Activated T-cell treated with anti-CD3 and anti-CD28 coated beads, Interleukin-2, amount 50 U/mL, for 24 hours (primary cell): ENCODE measurements at places on chromosomes 7 and 10.

GRCh38 chr7:54882694-54883093 is 123.7 kb upstream of the SEC61G start:
- no peak for DNase-seq

DNA sequence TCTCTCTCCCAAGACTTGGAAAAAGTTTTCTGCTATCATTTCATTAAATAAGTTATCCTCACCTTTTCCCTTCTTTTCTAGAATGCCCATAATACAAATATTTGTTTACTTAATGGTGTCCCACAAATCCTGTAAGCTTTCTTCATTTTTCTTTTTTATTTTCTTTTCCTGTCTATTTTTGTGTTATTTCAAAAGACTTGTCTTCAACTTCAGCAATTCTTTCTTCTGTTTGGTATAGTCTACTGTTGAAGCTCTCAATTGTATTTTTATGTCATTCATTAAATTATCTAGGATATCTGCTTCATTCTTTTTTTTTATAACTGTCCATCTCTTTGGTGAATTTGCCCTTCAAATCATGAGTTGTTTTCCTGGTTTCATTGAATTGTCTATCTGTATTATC is 25.1 kb upstream of the PLA2G12B start:
- no peak for DNase-seq

GRCh38 chr10:47255033-47255813 is 44.8 kb upstream of the GDF10 start:
- DNase-seq = no peak

DNA sequence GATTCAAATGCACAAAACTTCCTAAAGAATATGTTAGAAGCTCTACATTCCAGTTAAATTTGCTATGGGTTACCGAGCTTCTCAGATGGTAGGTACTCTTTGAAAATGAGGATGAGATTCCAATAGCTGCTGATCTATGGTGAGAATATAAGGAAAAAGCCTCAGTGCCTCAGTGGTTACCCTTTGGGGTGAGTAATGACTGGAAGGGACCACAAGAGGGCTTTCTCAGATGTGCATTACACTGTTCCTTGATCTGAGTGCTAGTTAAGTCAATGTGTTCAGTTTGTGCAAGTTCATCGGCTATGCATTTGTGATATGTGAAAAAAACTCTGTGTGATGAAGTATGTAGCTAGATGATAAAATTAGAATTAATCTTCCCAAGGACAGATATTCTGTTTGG is 3.5 kb downstream of the NRCAM start:
- no peak for DNase-seq

DNA sequence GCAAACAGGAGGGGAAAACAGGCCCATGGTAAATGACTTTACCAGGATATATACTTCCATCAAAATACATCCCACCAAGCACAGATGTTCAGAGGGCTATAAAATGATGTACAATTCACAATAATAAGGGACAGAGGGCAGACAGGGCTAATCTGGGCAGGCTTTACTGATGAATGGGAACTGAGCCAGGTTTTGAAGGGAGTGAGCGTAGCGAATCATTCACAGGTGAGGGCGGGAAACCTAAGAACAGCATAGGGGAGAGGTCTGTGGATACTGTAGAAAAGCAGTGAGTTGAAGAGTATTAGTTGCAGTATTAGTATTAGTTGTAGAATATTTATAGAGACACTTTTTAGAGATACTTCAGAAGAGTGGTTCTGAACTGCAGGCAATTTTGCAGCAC is 180.8 kb downstream of the JAZF1 start:
- no peak for DNase-seq

DNA sequence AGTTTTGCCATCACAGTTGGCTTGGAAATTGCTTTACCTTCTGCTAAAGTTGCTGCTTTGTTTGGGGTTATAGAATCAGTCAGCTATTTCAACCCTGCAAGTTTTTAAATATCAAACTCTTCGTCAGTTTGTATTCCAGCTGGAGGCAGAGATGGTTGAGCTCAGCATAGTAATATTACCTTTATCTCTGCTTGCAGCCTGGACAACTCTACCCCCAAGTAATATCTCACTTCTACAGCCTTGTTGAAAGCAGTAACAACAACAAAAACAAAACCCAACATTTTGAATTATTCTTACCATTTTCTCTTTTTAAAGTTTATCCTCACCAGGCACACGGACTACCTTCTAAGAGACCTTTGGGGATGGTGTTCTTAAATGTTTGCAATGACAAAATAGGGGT is 239.1 kb upstream of the PHF14 start:
- DNase-seq = no peak

GRCh38 chr10:130495891-130496636 is 359.9 kb downstream of the GLRX3 start:
- no peak for DNase-seq

- no peak for DNase-seq
These were observed 69.3 kb upstream of the PHYHIPL start for GRCh38 chr10:59107147-59107546.

GRCh38 chr7:23165316-23165715 is 16.5 kb upstream of the NUP42 start:
- no peak for DNase-seq

DNA sequence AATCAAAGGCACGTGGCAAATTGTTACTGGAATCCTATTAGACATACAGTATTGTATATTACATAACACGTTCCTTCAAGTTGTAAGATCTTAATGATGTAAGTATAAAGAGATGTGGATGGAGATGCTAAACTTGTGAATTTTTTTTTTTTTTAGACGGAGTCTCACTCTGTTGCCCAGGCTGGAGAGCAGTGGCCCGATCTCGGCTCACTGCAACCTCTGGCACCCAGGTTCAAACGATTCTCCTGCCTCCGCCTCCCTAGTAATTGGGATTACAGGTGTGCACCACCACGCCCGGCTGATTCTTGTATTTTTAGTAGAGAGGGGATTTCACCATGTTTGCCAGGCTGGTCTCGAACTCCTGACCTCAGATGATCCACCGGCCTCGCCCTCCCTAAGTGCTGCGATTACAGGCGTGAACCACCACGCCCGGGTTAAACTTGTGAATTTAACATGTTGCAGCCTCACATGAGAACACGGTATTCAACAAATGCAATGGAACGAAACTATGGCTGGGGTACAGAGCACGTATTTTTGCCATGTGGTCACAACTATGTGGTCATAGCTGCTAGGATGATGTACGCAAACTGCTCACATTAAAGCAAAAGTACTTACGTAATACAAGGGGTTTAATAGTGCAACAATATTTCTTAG is 818 bp upstream of the SUPV3L1 start:
- DNase-seq = peak; percentile 64

- peak; percentile 49 for DNase-seq
These were observed 67.3 kb upstream of the UCN3 start for GRCh38 chr10:5297466-5297865.

DNA sequence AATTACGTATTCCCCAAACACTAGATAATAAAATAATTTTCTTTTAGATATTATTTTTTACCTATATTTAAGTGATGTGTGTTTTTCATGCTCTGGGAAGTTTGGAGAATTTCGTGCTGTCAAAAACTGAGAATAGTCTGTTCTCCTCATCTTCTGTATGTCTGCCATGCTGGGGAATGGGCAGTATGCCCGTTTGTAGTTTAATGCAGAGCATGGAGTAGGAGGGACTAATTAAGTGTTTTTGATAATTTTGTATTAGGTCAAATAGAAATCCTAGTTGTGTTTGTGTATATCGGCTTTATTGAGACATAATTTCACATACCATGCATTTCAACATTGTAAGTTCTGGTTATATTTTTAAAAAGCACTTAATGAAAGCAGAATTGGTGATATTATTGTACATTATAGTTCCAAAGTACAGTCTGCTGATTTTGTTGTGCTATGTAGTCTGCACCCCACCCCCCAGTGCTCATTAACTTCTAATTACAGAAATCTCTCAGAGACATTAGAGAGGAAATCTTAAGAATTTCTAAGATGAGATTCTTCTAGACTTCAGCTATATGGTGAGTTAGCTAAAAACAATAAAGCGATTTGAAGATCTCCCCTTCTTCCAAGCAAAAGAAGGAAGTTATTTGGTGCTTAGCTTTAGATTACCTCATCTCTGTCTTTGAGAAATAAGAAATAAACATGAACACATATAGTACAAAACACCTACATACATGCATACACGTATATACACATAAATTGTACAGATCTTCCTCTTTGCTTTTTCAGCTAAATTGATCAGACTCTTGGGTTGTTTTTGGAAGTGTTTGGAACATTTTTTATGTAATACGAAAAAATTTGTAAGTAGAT is 22.2 kb downstream of the ZRANB1 start:
- DNase-seq = no peak

DNA sequence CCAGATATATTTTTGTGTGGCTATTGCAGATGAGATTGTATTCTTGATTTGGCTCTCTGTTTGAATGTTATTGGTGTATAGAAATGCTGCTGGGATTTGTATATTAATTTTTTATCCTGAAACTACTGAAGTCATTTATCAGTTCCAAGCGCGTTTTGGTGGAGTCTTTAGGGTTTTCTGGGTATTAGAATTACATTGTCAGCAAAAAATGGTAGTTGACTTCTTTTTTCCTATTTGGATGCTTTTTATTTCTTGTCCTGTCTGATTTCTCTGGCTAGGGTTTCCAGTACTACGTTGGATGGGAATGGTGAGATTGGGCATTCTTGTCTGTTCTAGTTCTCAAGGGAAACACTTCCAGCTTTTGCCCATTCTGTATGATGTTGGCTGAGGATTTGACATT is 415.5 kb upstream of the CHRM2 start:
- no peak for DNase-seq

DNA sequence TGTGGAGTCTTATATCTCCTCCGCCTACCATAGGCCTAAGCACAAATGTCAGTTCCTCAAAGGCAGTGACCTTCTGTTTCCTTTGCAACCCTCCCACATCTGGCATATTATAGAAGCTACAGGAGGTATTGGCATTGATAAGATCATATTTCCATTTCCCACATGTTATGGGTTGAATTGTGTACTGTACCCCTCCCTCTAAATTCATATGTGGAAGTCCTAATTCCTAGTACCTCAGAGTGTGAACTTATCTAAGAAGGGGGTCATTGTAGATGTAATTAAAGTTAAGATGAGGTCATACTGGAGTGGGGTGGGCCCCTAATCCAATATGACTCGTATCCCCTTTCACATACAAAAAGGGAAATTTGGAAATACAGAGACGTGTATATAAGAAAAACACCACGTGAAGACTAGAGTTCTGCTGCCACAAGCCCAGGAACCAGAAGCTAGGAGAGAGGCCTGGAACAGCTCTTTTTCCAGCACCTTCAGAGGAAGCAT is 6.1 kb upstream of the LAMB4 start:
- DNase-seq = no peak

GRCh38 chr10:72694476-72695369 is 2.8 kb downstream of the MCU start:
- no peak for DNase-seq

GRCh38 chr7:149454006-149454405 is 6.9 kb downstream of the ZNF777 start:
- DNase-seq = no peak

DNA sequence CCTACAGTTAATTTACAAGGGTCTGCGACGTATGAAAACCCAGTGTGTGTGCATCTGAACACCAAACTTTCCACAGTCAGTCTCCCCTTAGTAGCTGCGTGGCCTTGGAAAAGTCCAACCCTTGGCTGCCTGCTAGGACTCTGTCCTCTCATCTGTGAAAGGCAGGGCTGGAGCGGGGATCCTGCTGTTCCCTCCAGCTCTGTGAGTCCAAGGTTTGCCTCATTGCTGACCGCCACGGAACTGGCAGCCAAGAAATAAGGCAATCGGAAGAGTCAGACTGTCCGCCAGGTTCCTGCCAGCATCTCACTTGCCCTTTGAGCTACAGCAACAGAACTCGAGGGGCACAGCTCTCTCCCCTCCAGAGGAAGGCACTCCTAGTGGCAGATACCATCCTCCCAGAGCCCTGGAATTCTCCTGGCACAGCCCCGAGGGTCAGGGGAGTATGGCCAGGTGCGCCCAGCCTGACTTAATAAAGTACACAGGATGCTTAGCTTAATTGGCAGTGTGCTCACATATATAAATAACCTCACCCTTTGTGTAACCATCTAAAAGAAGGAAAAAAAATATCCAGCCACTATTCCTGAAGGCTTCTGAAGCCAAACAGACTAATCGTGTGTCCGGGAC is 530.1 kb upstream of the FOXK1 start:
- no peak for DNase-seq

DNA sequence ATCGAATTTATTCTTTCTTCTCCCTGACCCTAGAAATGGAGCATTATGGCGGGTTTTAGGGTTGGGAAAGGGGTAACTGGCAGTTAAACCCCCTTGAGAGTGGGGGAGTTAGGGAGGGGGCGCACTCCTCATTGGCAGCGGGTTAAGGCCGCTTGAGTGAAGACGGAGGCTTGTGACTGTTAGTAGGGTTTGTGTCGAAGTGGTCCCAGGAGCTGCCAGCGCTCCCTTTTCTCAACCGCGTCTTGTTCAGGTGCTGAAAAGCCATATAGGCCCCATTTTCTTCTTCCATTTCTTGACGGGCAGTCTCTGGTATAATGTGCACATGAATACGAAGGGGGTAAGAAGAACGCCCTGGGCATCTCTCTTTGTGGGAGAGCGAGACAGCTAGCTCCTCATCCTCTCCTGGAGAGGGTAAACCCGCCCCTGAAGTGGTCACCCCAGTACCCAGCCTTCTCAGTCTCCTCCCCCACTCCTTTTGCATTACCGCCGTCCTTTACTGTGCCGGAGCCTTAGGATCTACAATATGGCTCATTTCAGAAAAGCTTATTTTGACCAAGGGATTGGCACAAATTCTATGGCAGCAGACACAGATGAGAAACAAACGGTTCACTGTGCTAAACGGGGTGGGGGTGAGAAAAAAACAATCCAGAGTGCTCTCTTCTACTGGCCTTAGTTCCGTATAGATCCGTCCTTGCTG is 836 bp downstream of the KMT2E start:
- DNase-seq = peak; percentile 68

DNA sequence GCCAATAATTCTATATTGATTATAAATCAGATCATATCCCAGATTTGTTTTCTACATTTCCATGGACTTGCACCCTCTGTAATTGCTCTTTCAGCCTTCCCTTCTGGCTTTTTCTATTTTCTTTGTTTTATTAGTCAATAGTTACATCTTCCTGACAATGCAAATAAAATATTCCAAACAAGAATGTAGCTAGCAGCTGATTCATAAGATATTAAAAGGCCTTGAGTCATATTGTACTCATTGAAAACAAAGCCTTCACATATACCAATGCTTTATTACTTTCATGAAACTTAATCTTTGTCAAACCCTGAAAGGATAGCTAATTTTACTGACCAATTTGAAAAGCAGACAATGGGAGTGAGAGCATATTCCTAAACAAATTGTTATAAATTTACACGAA is 10.7 kb upstream of the SFMBT2 start:
- no peak for DNase-seq

GRCh38 chr7:132380059-132380458 is 196.2 kb downstream of the PLXNA4 start:
- no peak for DNase-seq
